ENCODE measurements at places on chromosomes 12 and 14. TPM values are rescaled to one million over a fixed set of nuclear protein-coding genes. Genes with fewer than 3 reads are reported as not detected.

Gene RNF10
- 177 TPM for polyA plus RNA-seq

Gene TAS2R50
- polyA plus RNA-seq = not detected

Gene ALG10B
- 1.2 TPM for polyA plus RNA-seq

Gene CABP1
- 0.92 TPM for polyA plus RNA-seq

Gene DLK1
- polyA plus RNA-seq = 1.2 TPM

Gene WNT1
- 0.10 TPM for polyA plus RNA-seq

Gene RNF212B
- not detected for polyA plus RNA-seq

Gene CCDC198
- not detected for polyA plus RNA-seq

Gene CAPRIN2
- 2.1 TPM for polyA plus RNA-seq

Gene EIF2B1
- polyA plus RNA-seq = 25.2 TPM

Gene AMHR2
- polyA plus RNA-seq = not detected

Gene KERA
- polyA plus RNA-seq = not detected

Gene TDG
- 17.1 TPM for polyA plus RNA-seq

Gene LGR5
- polyA plus RNA-seq = 3.4 TPM

Gene OASL
- 57.6 TPM for polyA plus RNA-seq

Gene AKAP3
- polyA plus RNA-seq = 1.3 TPM

Gene B3GNT4
- polyA plus RNA-seq = 0.46 TPM

Gene SLC10A1
- polyA plus RNA-seq = not detected

Gene CCDC175
- not detected for polyA plus RNA-seq

Gene C1R
- 23.8 TPM for polyA plus RNA-seq

Gene YARS2
- 19.9 TPM for polyA plus RNA-seq

Gene CHGA
- 36.0 TPM for polyA plus RNA-seq

Gene KRT78
- 5.4 TPM for polyA plus RNA-seq

Gene GARIN6
- not detected for polyA plus RNA-seq

Gene PRPF39
- polyA plus RNA-seq = 5.5 TPM

Gene SLC38A4
- polyA plus RNA-seq = 3.5 TPM

Gene TCL1B
- not detected for polyA plus RNA-seq

Gene STAT6
- 210 TPM for polyA plus RNA-seq

Gene VRTN
- not detected for polyA plus RNA-seq

Gene ADGRD1
- 0.46 TPM for polyA plus RNA-seq

Gene TIMM9
- 51.6 TPM for polyA plus RNA-seq

Gene OR6C2
- not detected for polyA plus RNA-seq

Gene CCNB1IP1
- polyA plus RNA-seq = 54.1 TPM

Gene IL31
- not detected for polyA plus RNA-seq

Gene MAPKAPK5
- polyA plus RNA-seq = 32.9 TPM

Gene PPP4R4
- 0.07 TPM for polyA plus RNA-seq

Gene FUT8
- 2.5 TPM for polyA plus RNA-seq
